ENCODE measurements at places on chromosomes 6 and 20.

GRCh38 chr20:8438748-8439147 lies 306.7 kb downstream of the PLCB1 start:
- no peak for DNase-seq

DNA sequence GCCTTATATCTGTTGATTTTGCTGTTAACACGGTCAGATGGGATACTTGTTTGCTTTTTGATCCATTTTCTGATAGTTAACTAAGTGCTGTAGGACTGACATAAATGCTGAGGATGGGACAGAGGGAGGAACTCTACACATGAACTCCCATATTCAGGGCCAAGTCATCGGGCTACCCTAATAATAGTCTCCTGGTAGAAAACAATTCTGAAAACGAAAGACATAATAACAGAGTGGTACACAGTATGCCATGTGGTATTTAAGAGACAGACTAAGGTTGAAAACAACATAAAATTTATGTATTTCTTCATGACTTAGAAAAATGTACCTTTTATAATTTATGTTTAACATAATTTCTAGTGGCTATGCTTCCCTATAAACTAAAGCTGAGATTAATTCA lies 12.0 kb downstream of the ID4 start:
- no peak for DNase-seq

GRCh38 chr20:48723308-48724264 lies 104.2 kb downstream of the PREX1 start:
- DNase-seq, result no peak

- DNase-seq, result no peak
These were observed 17.7 kb downstream of the RAB22A start for GRCh38 chr20:58327211-58327610.

DNA sequence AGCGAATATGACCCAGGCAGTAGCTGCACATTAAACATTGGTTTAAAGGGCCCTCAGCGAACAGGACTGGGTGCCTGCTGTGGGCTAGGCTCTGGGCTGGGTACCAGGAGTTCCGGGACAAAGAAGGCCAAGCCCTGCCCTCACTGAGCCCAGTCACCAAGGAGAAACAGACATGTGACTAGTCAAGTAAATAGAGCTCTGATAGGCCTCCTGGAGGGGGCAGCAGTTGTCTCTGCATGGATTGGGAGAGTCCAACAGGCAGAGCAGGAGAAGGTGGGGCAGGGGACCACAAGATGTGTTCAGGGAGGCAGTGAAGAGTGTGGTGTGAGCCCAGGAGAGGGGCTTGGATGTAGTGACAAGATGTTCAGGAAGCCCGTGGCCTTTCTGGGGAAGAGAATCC lies 3.1 kb downstream of the HM13 start:
- DNase-seq, result peak; percentile 71

- peak; percentile 82 for DNase-seq
These were observed 97.9 kb downstream of the SOD2 start for GRCh38 chr6:159595173-159595572.

GRCh38 chr6:16688436-16688835 lies 72.8 kb downstream of the ATXN1 start:
- no peak for DNase-seq

DNA sequence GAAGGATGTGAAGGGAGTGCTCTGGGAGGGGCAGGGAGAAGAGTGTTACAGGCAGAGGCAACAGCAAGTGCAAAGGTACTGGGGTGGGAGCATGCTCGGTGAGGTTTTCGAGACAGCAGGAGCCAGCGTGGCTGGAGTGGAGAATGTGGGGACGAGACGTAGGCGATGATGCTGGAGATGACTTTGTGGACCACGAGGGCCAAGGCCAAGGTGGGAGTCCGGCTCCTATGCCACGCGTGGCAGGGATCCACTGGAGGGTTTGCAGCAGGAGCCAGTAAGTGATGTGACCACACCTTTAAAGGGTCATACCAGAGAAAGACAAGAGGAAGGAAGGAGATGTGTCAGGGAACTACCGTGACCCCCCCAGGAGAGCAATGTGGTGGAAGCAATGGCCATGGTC lies 7.3 kb downstream of the PTGIS start:
- no peak for DNase-seq

GRCh38 chr6:51213811-51214210 lies 395.1 kb downstream of the TFAP2B start:
- DNase-seq, result no peak

- DNase-seq, result no peak
These were observed 40.0 kb upstream of the POU3F2 start for GRCh38 chr6:98794307-98794842.

GRCh38 chr6:37173493-37174195 lies 3.7 kb downstream of the PIM1 start:
- DNase-seq, result no peak

DNA sequence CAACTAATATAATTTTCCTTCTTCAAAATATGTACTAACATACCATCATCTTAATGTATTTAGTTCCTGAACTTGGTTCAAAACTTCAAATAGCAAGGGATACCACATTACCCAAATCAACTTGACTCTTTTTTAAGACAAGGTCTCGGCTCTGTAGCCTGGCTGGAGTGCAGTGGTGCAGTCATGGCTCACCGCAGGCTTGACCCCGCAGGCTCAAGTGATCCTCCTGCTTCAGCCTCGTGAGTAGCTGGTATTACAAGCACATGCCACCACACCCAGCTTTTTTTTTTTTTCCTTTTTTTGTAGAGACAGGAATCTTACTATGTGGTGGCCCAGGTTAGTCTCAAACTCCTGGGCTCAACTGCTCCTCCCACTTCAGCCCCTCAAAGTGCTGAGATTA lies 55.9 kb upstream of the LYRM2 start:
- DNase-seq, result no peak

Data from RCC 7860 (cell line).